ENCODE measurements at places on chromosomes 4 and X.

DNA sequence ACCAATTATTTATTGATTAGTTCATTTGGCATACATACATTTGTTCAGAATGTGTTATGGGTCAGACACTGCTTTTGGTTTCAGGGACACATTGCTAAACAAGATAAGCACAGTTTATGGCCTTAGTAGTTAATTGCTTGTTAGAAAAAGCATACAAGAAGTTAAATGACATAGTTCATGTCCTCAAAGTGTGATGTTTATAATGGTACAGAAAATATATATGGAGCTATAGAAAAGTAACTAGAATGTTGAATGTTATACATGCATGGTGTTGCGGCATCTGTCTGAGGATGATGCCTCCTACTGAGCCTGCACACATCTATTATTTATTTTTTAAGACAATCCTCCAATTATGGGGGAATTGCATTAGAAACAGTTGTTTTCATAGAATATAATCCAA lies 1476.3 kb upstream of the PCDH7 start:
- no peak for DNase-seq

GRCh38 chrX:13078739-13079444 lies 34.5 kb upstream of the FAM9C start:
- DNase-seq: no peak

- DNase-seq: no peak
These were observed 404.6 kb upstream of the PITX2 start for GRCh38 chr4:111027526-111027925.

DNA sequence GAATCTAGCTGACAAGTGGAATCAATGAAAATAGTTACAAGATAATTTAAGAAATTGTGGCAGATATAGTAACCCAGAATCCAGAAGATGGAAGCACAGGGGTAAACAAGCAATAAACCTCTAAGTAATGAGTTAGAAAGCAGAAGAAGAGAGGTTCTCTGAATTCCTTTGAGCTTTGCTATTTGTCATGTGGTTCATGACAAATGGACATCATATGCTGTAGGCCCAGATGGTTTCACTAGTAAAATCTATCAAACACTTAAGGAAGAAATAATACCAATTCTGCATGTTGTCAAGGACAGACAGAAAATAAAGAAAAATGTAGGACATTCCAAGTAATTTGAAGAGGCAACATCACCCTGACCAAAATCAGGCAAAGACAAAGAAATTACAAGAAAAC lies 480.8 kb upstream of the INTU start:
- DNase-seq: no peak

- no peak for DNase-seq
These were observed 34.5 kb upstream of the TLR2 start for GRCh38 chr4:153649572-153649991.

DNA sequence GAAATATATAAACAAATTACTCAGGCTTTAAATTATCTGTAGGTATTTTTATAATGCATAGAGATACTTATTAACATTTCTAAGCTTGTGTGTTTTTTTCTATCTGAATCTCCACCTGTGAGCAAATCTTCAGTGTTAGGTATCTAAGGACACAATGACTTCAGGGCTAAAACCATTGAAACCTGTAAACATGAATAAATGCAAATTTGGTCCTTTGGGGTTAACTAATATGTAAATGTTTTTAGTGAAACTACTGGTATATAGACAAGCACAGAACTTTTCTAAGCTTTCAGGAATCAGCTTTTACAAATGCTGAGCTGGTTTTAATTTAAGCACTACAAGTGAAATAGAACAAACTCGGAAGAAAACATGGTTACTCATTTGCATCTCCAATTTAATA lies 147.9 kb downstream of the FBXO8 start:
- no peak for DNase-seq

- no peak for DNase-seq
These were observed 51.3 kb downstream of the EMCN start for GRCh38 chr4:100466501-100466900.

All from foreskin melanocyte (primary cell).